8988T (cell line): ENCODE measurements at places on chromosomes 2 and 18.

DNA sequence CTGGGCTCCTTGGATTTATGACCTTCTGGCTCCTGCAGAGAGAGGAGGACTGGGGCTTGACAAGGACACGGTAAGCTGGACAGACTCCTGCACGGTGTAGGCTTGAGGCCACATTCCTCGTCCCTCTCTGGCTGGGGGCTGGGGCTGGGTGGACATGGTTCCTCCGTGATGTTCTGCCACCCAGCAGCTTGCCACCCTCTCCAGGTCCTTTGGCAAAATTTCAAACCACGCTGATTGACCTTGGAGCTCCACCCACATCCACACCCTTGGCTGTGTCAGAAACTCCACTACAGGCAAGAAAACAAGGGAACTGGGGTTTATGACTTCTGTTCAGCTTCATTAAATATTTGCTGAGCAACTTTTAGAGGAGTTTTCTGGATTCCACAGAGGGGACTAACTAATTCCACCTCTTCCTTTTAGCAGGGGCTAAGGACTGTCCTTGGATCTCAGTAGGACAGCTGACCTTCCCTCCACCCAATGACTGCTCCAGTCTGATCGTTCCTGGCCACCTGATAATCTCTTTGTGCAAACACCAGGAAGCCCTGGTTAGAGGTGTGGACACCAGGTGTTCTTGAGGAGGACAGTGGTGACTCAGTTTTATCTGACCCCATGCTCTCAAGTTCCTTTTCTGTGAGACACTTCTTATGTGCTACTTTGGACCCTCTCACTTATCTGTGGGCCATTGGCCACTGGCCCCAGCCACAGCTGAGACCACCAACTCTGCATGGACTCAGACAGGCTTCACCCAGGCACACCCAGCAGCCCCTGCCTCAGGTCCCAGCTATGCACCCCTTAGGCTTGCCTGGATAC lies 29.3 kb downstream of the GPR55 start:
- DNase-seq, result no peak

DNA sequence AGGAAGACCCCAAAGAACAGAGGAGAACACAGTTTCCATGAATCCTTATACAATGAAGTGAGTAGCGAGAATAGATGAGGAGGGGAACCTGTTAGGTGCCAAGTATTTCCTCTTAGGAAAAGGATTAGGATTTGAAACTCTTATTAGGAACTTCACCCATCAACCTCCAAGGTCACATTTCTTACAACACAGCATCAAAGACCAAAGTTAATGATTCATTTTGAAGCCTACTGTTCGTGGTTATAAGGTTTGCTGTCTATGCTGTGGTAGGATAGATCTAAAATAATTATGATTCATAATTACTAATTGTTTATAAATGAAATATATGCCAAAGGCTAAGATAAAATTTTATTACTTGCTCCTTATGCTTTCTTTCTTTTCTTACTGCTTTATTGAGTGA lies 6.1 kb downstream of the CFAP221 start:
- no peak for DNase-seq

- no peak for DNase-seq
These were observed 117.6 kb downstream of the TWIST2 start for GRCh38 chr2:238965371-238966071.

GRCh38 chr2:102025016-102025501 lies 33.3 kb downstream of the IL1R2 start:
- no peak for DNase-seq

DNA sequence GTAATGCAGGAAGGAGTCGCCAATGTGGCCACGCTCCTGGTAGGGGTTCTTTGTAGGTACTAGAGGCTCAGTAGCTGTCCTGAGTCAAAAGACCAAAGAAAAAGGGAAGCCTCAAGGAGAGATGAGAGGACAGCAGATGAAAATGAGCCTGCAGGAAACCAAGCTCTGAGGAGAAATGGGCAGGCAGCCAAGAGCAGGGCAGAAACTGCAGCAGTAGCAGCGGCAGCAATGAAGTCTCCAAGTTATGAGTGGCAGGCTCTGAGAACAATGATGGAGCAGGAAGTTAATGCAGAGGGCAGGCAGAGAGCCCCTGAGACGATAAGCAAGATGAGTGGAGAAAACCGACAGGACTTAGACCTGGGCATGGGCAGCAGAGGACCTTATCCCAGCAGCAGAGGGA lies 48.2 kb upstream of the TMEM200C start:
- DNase-seq, result no peak

DNA sequence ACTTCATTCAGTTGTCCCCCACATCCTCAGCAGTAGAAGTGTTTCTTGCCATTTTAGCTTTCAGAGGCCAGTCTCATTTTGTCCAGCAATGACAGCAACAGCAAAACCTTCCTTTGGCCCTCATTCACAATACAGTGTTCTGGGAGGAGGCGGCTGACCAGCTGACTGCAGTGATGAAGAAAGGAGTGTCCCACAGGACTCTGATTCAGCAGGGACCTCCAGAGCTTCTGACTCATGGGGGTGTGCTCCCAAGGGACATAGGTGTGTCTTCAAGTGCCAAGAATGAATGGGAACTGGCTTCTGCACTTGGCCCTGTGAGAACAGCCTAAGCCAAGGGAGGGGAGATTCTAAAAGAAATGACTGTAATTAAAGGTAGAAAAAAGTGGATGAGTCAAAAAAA lies 147.0 kb upstream of the PELI1 start:
- DNase-seq, result no peak

GRCh38 chr2:199646439-199646838 lies 188.7 kb upstream of the SATB2 start:
- no peak for DNase-seq

GRCh38 chr18:56511996-56512395 lies 126.4 kb downstream of the TXNL1 start:
- no peak for DNase-seq

- no peak for DNase-seq
These were observed 263.2 kb downstream of the TGIF1 start for GRCh38 chr18:3713166-3713565.
